NCI-H69 (cell line): ENCODE measurements at places on chromosomes 6 and 20.

GRCh38 chr6:161104966-161105365 lies 113.4 kb downstream of the MAP3K4 start:
- DNase-seq: no peak

DNA sequence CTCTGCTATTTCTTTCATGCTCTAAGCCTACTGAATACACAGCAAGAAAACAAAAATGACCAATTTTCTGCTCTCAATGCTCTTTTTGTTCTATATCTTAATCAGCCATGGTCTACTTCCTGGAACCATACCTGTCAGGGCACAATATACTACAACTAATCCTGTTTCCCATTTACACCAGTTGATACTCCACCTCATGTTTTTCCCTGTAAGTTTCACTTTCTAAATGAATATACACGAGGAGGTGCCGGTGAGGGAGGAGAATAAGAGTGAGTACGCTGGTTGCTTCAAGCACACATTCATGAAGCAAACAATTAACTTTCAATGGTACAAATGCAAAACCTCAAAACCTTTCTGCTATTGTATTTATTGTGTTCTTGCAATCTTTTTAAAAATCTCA lies 443.1 kb upstream of the ID4 start:
- no peak for DNase-seq

GRCh38 chr6:115932481-115932880 lies 128.2 kb downstream of the FRK start:
- DNase-seq: peak; percentile 93

DNA sequence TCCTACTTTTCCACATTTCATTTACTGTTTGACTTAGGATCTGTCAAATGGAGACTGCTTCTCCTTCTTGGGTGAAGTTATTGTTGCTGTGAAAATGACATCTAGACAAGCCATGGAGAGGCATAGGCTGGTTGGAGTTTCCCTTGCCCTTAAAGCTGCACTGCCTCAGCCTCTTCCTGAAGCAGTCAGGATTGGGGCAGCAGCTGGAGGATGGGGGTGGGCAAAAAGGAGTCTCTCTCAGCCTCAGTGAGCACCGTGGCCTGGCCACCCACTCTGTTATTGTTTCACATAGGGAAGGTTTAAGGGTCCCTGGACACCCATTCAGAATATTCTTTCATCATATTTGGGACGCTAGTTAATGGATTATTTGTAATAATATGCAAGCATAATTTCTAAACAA lies 7.7 kb upstream of the ZBTB24 start:
- no peak for DNase-seq
